Astrocyte of the spinal cord (primary cell): ENCODE measurements at places on chromosomes 2 and 18.

- DNase-seq = no peak
Measured at GRCh38 chr2:209610631-209611030, 161.0 kb upstream of the UNC80 start.

GRCh38 chr2:169693360-169693759, 845 bp downstream of the CFAP210 start:
- no peak for DNase-seq

- DNase-seq = no peak
Measured at GRCh38 chr2:69628325-69629021, 15.1 kb downstream of the AAK1 start.

DNA sequence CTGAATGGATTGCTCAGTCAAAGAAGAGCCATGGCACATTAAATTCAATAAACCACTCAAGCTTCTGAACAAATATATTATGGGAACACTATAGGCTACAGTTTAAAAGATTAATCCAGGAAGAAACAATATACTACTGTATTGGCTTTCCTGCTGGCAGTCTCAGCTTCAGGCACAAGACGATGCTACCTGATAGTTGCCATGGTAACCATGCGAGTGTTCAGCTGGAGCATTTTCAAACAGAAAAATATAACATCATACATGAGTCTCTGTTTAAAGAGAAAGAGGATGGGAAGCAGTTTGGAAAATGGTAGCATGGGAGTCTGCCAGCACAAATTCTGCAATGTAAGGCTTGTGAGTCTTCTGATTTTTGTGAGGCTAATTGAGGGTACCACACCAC, 65.9 kb upstream of the CPO start:
- DNase-seq = no peak

DNA sequence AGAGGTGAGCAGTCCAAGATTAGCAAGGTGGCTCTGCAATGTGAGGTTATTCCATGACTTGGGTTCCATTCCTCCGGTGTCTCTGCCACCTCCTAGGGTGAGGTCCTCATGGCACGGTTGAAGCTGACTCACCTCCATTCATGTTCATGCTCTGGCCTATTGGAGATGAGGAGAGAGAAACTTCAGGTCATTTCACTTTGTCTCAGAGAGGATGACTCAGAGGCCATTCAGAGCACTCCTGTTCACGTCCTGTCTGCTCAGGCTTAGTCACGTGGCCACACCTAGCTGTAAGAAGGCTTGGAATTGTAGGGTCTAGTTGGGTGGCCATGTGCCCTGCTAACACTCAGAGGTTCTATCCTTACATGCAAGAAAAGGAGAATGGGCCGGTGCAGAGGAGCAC, 67.5 kb upstream of the MBOAT2 start:
- DNase-seq = peak; percentile 82

- no peak for DNase-seq
Measured at GRCh38 chr2:207567671-207568070, 37.9 kb downstream of the CREB1 start.

DNA sequence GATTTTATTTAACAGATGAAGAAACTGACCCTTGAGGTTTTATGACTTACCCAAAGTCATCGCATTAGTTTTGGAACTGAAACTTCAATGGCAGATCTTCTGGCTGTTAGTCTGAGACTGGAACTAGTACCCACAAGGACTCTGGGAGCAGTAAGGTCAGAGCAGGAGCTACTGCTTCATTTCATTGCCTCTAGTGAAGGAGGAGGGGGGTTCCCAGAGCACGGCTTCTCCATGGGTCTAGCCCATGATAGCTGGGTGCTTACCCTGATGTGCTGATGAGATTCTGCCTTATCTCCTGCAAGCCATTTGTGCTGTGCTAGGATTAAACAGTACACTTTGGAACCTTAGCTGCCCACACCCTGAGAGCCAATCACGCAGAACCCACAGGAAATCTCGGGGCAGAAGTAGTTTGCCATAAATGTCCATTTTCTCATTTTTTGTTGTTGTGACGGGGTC, 5.4 kb upstream of the RNASEH1 start:
- DNase-seq = no peak

DNA sequence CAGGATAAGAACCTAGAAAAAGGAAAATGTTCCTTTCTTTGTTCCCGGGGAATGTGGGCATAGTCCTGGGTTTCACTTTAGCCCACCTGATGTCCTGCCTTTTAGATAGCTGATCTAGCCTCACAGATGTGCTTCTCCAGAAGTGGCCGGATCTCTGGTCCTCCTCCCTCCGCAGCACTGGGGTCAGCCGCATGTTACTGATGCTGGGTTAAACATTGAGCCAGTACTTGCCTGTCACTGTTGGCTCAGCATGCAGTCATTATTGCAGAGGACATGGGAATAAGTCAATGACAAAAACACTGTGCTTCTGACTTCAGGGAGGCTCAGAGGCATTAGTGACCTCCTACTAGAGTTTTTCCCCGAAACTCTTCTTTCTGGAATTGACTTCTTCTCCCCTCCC, 27.6 kb downstream of the NCK2 start:
- DNase-seq = no peak

GRCh38 chr2:136104977-136105376, 13.0 kb downstream of the CXCR4 start:
- no peak for DNase-seq
